ENCODE measurements at places on chromosomes 5 and 9.

- no peak for DNase-seq
Measured at GRCh38 chr9:125674981-125675973, 31.7 kb downstream of the MAPKAP1 start.

- DNase-seq = no peak
Measured at GRCh38 chr9:121851641-121852091, 200.2 kb downstream of the DAB2IP start.

DNA sequence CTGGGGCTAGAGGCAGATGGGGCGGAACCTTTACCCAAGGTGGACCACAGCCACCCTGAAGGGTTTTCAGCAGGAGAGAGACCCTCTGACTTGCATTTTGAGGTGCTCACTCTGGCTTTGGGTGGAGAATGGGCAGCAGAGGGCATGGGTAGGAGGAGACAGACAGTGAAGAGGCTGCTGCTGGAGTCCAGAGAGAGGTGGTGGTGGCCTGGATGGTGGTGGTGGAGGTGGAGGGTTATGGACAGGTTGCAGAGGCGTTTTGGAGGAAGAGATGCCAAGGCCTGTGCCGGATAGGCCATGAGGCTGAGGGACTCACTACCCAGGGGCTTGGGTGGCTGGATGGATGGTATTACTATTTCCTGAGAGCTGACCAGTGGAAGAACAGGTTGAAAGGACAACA is 46.1 kb upstream of the CDKN2AIPNL start:
- no peak for DNase-seq

GRCh38 chr9:131734781-131735180 is 5.1 kb downstream of the RAPGEF1 start:
- no peak for DNase-seq

GRCh38 chr5:30890377-30890776 is 303.1 kb upstream of the CDH6 start:
- DNase-seq = no peak

GRCh38 chr9:124270504-124271335 is 13.0 kb downstream of the NEK6 start:
- DNase-seq = no peak

DNA sequence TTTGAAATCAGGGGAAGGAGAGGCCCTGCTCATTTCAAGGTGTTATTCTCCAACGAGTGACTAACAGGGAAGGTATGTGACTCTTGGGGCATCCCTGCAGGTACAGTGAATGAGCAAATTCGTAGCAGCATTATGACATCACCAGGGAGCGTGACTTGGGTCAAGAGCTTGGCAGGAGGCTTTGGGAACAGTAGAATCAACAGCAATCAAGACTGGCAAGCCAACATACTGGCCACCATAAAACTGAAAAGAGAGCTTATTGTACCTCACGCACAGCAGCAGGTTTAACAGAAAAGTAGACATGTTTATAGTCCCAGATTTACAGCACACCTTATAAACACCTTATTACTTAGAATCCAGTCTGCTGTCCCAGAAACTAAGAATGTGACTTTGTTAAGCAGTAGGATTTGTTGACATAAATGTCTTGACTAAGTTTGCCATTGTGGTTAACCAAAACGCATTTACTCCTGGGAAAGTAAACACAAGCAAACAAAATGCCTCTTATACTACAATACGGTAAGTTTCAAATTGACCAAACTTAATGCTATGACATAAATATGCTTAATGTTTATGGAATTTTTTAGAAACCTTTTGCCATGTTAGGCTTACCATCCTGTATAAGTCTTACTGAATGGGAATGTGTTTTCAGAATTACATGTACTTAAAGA is 297.8 kb downstream of the NPR3 start:
- DNase-seq = no peak

DNA sequence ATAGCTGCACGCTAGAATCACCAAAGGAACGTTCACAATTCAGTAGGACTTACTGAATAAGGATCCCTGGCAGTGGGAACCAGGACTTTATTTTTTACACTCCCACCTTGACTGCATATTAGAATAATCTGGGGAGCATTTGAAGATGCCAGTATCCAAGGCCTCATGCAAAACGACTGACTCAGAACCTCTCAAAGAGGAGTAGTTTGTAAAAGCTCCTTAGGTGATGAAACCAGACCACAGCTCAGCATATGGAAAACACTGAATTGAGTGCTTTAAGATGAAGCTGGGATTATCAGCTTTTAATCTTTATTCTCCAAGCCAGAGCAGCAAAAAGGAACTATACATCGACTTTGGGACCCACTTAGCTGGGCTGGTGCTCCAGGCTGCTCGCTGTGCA is 288.3 kb downstream of the MLLT3 start:
- no peak for DNase-seq

- no peak for DNase-seq
Measured at GRCh38 chr5:88678770-88679381, 204.1 kb downstream of the MEF2C start.

DNA sequence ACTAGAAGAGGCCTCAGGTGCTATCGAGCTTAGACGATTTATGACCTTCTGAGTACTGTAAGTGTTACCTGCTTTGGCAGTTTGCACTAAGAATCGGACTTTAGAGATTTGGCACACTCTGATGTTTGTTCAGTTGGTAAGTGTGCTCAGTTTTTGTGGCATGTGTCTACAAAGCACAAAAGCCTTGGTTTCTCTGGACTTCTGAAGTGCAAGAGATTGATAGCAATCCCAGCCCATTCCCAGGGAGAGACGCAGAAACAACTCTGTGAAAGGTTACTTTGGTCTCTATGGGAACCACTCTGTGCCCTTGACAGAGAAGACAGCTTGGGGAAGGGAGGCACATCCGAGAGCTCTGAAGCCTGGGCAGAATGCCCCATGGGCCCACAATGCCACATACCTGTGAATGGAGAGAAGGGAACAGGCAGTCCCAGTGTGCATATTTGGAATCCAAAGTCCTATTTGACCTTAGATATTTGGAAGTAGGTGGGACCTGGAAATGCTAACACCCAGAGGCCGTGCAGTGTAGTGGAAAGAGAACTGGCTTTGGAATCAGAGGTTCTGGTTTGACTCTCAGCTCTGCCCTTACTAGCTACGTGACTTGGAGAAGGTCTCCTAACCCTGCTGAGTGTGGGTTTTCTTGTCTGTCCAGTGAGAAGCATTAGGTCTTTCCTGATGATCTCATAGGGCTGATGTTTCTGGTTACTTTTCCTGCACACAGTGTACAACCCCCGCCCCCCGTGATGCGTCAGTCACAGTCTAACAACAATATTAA is 194.3 kb upstream of the VLDLR start:
- no peak for DNase-seq

GRCh38 chr5:151275803-151276202 is 22.8 kb downstream of the GM2A start:
- DNase-seq = no peak

- no peak for DNase-seq
Measured at GRCh38 chr9:21552244-21553170, 70.4 kb upstream of the IFNE start.

GRCh38 chr5:92378966-92379611 is 996.0 kb upstream of the ARRDC3 start:
- DNase-seq = no peak

GRCh38 chr9:137149942-137150616 is 11.1 kb downstream of the GRIN1 start:
- DNase-seq = no peak

GRCh38 chr5:147413266-147413665 is 96.6 kb downstream of the DPYSL3 start:
- no peak for DNase-seq

DNA sequence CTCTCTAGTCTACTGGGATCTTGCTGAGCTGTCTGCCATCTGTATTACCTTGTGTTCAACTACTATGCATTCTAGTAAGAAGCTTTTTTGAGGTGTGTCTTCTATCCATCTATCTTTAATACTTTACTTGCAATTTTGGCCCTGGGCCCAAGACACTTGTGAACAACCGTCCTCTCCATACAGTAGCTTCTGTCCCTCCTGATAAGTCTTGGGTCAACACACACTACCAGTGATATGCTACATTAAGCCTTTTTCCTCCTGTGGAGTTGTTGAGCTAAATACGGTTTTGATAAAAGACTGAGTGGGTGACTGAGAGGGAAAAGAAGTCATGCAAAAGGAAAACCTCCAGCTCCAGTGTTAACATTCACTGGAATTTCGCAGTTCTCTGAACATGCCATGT is 133.3 kb upstream of the PCA3 start:
- DNase-seq = no peak

DNA sequence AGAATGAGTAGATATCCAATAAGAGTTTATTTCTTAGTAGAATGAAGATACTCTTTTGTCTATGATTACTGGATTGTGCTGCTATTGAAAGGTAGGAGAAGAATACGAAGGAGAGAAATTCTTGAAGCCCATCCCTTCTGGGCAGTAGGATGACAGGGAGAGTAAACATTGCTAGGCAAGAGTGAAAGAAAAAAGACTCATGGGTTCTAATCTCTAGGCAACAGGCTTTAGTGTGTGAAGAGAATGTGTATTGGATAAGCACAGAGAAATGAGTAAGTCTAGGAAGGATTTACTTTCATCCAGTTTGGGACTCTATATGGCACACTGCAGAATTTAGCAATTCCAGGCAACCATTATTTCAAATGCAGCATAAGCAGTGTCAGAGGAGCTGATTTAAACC is 216.0 kb downstream of the GABRG2 start:
- no peak for DNase-seq

DNA sequence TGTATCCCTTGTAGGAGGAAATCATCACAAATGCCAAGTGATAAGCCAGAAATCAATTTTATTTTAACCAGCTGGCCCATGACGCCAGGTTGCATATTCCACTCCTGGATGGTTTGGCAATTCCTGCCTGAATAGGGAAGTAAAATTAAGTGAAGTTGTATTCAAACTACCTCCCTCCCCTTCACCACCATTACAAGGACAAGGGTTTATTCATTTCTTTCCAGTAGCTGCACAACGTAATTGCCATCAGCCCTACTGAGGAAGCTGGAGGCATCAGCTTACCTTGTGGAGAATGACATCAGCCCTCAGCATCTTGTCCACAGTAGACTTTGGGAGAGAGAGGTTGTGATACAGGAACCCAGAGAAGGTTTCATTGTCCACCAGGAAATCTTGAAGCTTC is 66.6 kb downstream of the ABCA1 start:
- DNase-seq = no peak

- DNase-seq = no peak
Measured at GRCh38 chr9:121383715-121384114, 13.7 kb upstream of the STOM start.

GRCh38 chr9:71521132-71521531 is 247.2 kb downstream of the CEMIP2 start:
- DNase-seq = no peak

Data from GM12878 (cell line).